Stimulated activated CD8-positive, alpha-beta memory T cell treated with anti-CD3 and anti-CD28 coated beads, Interleukin-15, amount 100 ng/mL, for 24 hours (primary cell): ENCODE measurements at places on chromosomes 7 and 10.

DNA sequence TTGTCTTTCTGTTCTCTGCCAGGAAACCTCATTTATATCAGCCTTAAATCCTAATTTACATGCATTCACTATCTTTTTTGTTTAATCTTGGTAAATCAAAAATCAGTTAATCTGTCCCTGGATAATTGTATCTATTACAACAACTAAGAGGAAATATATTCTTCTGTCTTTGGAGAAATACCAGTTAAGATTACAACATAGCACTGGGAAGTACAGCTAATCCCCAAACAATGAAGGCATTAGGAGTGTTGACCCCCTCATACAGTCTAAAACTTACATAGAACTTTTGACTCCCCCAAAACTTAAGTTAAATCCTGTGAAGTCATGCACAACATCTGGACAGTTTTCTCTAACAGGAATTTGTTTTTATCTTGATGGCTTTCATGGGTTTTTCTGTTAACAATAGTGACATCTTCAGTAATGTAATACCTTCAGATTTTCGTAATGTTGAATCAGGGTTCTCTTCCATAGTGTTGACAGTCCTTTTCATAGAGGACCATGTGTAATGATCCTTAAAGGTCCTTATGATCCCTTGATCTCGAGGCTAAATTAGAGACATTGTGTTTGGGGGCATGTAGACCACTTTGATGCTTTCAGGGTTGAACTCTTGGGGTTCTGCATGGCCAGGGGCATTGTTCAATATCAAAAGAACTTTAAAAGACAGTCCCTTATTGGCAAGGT is 24.1 kb upstream of the ABCC2 start:
- no peak for DNase-seq

GRCh38 chr7:158286210-158286609 is 301.4 kb downstream of the PTPRN2 start:
- no peak for DNase-seq

GRCh38 chr10:61708846-61709245 is 46.1 kb downstream of the CABCOCO1 start:
- DNase-seq = no peak

- DNase-seq = no peak
Observed at GRCh38 chr7:116938678-116939077, 14.6 kb upstream of the ST7 start.
